ENCODE measurements at places on chromosomes 1 and 21. TPM values are rescaled to one million over a fixed set of nuclear protein-coding genes. Genes with fewer than 3 reads are reported as not detected.

Gene DIPK1A
- 0.80 TPM for polyA plus RNA-seq

Gene LENEP
- not detected for polyA plus RNA-seq

Gene TDRD10
- polyA plus RNA-seq: 2.9 TPM

Gene ATAD3B
- 78.9 TPM for polyA plus RNA-seq

Gene OR10J1
- polyA plus RNA-seq: not detected

Gene SYPL2
- polyA plus RNA-seq: 1.5 TPM

DNA sequence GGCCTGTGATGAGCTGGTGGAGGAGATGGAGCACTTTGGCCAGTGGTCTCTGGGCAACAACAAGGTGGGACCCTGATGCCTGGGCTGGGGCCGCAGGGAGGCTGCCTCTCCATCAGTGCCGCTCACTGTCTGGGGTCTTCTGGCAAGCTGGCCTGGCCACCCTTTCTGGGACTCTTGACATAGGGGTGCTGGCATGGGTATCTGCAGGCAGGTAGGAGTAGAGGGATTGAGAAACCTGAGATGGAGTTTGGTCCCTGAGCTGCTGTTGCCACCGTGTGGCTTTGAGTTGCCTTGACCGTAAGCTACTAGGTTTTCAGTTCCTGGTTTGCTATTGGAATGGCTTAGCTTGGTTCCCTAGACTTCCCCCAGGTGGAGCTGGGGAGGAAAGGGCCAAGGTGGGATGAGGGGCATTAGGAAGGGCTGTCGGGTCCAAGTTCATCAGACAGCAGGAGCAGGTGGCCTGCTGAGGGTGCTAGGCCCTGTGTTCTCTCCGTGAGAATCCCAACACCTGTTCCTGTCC lies 13.2 kb upstream of the MFN2 start:
- no peak for DNase-seq

GRCh38 chr21:45026826-45027225 lies 47.6 kb upstream of the ADARB1 start:
- no peak for DNase-seq

- no peak for DNase-seq
These were observed 38.2 kb downstream of the KANK4 start for GRCh38 chr1:62280960-62281465.

DNA sequence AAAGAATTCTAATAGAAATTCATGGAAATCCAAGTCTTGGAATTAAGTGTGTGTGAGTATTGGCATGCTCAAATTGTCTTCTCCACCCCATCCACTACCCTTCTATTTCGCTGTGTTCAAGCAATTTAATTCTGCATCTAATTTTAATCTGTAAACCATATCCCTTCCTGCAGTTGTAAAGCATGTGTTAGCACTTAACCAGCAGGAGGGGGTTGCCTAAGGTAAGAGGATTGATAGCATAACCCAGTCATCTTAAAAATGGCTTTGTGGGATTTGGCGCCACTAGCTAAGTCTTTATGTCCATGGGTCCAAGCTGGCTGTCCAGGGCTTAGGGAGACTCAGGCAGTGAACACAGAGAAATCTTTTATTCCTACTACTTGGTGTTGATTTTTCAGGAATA lies 210.3 kb downstream of the PTPRC start:
- DNase-seq: no peak

GRCh38 chr1:4755301-4755845 lies 101.0 kb downstream of the AJAP1 start:
- no peak for DNase-seq

GRCh38 chr21:27802816-27803475 lies 836.1 kb upstream of the ADAMTS5 start:
- DNase-seq: no peak

DNA sequence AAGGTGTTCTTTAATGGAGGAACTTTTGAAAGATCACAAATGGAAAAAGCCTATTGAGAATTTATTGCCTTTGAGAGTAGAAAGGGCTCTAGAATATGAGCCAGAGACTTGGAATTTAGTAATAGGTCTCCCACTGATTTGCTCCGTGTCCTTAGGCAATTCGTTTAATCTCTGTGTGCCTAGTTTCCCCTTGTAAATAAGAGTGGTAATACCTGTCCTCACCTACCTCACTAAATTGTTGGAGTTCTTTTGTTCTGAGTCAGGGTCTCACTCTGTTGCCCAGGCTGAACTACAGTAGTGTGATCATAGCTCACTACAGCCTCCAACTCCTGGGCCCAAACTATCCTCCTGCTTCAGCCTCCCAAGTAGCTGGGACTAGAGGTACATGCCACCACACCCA lies 15.0 kb upstream of the TEKT2 start:
- DNase-seq: no peak

DNA sequence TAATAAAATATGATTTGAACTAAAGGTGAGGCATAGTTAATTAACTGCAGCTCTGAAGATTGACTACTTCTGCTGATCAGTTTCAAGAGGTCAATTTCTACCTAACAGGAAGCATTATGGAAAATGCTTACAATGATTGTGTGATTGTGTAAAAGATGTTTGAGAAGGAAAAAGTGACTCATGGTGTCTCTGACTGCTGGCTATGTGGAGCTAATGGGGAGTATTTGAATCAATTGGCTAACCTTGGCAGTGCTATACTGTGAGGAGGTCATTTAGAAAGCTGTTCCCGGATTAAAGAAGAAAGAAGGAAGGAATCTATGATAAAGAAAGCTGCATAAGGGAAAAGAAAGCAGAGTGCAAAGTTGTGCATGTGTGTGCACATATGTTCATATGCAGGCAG lies 376.5 kb downstream of the ADGRL2 start:
- no peak for DNase-seq

- no peak for DNase-seq
These were observed 299.6 kb downstream of the LMX1A start for GRCh38 chr1:165056914-165057313.

GRCh38 chr1:246203180-246203579 lies 303.9 kb downstream of the SMYD3 start:
- DNase-seq: no peak

DNA sequence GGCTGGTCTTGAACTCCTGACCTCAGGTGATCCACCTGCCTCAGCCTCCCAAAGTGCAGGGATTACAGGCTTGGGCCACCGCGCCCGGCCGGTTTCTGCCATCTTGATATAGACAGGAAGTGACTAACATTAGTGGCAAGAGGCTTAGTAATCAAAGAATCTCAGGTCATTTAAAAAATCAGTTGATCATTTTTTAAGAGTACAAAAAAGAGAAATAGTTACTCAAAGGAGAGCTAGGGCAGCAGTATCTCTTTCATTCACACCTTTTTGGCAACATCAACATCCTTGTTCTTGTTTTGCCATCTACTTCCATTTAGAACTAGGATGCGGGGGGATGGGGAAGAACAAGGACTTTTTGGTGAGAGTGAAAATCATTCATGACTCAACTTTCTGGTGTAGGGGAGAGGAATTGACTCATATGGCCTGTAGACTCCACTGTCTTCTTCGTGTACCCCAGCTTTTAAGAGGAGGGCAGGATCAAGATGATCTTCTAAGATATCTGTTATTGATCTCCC lies 8.8 kb downstream of the FCRLB start:
- no peak for DNase-seq

GRCh38 chr1:32703479-32704291 lies 1.1 kb upstream of the SYNC start:
- no peak for DNase-seq

- DNase-seq: no peak
These were observed 36.3 kb upstream of the PAXBP1 start for GRCh38 chr21:32807717-32808380.

- DNase-seq: peak; percentile 30
These were observed 127.8 kb downstream of the RGS7 start for GRCh38 chr1:241229216-241229615.
